ENCODE measurements at places on chromosomes 13 and 19.

- DNase-seq, result no peak
These were observed 30.0 kb upstream of the KBTBD7 start for GRCh38 chr13:41224113-41225110.

DNA sequence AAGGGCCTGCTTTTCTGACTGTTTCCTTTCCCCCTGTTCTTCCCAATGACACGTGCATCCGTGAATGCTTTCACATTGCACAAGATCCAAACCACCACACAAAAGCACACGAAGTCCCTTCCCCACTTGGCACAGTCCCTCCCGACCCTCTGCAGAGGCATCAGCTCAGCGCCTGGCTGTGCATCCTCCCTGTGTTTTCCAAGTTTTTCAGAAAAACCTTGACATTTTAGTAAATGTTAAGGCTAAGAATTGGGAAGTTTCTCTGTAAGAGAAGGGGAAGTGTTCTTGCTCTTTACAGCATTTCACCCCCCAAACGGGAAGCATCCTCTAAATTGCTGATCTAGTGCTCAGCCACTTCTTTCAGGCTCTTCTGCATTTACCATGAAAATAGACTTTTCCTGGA lies 94.5 kb upstream of the TM9SF2 start:
- DNase-seq, result peak; percentile 79

DNA sequence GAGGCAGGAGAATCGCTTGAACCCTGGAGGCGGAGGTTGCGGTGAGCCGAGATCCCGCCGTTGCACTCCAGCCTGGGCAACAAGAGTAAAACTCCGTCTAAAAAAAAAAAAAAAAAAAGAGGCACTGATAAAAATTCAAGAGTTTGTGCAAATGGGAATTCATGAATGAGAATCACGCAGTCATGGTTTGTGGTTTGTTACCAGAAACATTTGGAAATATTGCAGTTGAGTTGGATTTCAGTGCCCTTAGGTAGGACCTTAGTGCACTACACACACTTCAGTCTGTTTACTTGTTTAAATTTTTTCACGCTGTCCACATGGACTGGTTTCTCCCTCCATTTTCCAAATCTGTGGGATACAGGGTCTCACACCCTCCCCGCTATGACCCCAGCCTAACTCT lies 28.4 kb downstream of the ZNF844 start:
- DNase-seq, result no peak

DNA sequence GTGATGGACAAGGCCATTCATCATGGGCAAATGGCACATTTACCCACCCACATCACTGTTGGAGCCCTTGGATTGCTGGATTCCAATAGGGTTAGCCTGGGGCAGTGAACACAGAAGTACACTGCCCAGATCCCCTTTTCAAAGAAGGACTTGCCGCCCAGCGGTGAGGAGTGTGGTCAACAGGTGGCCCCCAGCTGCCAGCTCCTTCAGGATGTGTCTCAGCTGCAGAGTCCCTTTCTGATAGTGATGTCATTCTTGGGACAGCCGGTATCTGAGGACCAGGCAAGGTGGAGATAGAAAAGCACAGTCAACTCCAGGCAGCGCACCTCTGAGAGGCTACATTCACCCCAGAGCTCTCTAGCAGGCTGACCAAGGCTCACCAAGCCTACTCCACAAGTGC lies 16.9 kb downstream of the ERICH6B start:
- DNase-seq, result no peak

GRCh38 chr13:79060216-79060615 lies 345.8 kb downstream of the RBM26 start:
- no peak for DNase-seq

DNA sequence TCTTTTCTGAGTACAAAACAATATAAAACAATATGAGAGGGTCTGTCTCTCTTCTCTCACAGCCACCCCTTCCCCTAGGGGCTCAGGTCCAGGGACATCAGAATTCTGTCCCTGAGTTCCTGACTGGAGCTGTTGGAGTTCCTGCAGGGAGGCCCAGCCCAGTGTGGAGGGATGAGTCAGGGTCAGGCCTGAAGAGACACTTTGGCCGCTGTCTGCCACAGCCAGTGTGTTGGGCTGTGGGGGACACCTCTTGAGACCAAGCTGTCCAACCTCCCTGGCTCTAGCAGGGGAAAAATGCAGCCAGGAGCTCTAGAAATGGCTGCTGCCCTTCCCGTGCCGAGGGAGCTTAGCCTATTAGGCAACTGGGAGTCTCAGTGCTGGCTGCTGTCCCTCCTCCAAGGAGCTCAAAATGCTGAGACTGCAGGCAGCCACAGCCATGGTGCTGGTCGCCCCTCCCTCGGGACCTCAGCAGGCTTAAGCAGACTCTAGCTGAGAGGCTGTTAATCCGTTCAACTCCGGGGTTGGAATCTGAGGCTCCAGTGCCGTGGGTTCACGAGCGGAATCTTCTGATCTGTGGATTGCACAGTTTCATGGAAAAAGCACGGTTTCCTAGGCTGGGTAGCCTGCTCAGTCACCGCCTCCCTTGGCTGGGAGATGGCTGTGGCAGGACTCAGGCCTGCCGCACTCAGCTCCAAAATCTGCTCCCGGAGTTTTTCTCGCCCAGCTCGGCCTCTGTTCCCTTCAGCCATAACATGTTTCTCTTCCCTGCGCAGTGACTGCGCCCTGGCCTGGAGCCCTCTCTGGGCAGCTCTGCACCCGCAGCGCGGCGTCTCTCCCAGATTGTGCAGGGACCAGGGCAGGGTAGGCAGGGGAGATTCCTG lies 3.8 kb upstream of the ZNF626 start:
- DNase-seq, result no peak

- DNase-seq, result no peak
These were observed 68.1 kb downstream of the ABCC4 start for GRCh38 chr13:95233026-95233635.

DNA sequence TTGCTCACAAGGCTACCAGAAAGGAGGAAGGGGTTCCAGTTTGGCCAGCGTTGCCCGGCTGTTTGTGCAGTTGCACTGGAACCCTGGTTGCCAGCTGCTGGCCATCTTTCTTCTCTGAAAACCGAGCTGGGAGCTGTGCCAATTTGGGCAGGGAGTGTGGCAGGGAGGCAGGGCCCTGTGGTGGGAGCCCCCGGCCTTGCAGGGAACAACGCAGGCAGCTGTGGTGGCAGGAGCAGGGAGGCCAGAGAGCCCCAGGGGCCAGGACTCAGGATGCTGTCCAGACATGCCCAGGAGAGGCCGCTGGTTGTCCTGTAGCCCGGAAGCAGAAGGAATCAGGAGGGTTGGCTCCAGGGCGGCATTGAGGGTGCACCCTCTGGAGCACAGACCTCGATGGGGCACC lies 4.8 kb downstream of the KMT5C start:
- DNase-seq, result no peak

- DNase-seq, result no peak
These were observed 240.5 kb downstream of the IRS2 start for GRCh38 chr13:109545931-109546330.

DNA sequence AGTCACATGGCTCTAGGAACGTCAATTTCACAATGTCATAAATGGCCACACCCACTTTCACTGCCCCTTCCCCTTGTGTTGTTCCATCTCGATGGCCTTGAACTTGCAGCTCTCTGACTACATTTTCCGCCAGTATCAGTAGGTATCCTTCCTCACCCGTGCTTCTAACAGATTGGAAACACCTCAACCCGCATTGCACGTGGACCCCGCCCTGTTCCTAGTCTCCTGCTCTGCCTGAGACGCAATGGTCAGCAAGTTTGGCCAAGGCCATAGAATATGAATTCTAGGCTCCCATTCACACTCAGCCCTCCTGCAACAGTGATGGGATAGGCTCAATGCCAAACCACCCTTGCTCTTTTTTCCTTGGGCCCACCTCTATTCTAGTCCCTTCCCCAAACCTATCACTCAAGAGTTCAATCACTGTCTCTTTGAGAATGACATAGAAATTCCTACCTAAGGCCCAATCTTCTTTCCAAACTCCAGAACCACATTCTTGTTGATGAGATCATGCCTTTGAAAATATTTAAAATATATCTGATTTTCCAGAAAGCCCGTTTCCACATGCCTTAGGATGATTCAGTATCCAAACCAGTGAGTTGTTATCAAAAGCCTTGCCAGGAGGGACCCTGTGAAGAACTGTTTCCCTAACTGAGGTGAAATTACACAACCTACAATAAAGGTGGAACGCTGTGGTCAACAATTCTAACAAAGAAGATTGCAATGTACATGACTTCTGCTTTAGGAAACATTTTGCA lies 334.6 kb downstream of the MYO16 start:
- DNase-seq, result no peak

DNA sequence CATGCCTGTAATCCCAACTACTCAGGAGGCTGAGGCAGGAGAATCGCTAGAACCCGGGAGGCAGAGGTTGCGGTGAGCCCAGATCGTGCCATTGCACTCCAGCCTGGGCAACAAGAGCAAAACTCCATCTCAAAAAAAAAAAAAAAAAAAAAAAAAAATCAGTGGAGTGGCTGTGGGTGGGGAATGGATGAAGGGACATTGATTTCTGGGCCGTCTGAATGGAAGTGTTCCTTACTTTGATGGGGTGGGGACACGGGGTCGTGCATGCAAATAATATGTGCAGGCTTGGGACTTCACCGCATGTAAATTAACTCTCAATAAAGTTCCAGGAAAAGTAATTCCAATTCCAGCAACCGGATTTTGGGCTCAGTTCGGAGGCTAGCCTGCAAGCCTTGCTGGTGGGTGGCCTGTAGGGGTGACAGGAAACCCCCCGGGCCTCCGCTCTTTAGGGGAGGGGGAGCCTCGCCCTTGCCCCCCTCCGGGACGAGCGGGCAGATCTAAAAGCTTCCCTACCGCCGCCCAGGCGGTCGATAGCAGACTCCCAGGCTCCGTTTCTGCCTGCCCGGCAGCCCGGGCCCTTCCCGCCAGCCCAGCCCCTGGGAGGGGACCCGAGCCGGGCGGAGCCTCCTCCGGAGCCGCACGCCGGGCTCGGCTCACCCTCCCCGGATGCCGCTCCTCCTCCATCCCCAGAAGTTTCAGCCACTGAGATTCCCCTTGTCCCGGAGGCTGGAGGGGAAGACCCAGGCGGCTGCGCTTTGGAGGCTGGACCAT lies 48.0 kb upstream of the ADGRE5 start:
- peak; percentile 64 for DNase-seq

DNA sequence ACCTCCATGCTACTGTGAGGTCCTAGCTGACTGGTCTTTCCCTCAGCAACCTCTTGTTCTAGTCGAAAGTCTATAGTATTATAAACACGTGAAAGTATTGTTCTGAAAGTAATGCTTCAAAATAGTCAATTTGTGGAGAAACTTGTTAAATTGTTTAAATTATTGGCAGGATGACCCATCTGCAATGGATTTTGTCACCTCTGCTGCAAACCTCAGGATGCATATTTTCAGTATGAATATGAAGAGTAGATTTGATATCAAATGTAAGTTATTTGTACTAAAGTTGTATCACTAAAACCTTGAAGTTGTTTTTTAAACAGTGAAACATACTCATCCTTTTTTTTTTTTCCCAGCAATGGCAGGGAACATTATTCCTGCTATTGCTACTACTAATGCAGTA lies 25.9 kb downstream of the UBA2 start:
- no peak for DNase-seq

GRCh38 chr19:30686826-30687566 lies 314.8 kb downstream of the ZNF536 start:
- no peak for DNase-seq

GRCh38 chr13:54750521-54750920 lies 1721.9 kb downstream of the OLFM4 start:
- DNase-seq, result no peak

DNA sequence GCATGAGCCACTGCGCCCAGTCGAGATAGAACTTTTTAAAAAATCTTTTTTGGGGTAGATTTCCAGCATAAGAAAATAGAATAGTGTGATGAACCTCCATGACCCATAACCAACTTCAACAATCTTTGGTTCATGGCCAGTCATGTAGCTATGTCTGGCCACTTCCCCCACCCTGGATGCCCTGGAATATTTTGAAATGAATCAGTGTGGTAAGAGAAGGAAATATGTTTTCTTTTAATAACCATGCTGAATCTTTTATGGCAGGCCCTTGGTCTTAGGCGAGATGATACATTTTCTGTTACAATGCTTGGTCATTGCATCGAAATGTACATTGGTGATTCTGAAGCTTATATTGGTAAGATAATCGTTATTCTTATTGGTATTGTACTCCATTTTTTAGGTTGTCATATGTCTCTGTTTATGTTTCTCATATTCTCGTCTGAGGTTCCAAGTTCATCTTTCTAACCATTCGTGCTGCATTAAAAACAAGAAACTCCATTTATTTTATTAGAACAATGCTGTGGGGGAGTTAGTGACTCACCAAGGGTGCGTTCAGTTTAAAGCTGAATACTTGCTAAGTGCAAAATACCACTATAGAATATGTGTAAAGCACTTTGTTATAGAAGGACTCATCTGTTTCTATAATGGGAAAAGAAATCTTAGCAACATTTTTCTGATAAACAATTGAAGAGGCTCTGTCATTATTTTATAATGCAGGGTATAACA lies 16.4 kb upstream of the UPF3A start:
- DNase-seq, result no peak

DNA sequence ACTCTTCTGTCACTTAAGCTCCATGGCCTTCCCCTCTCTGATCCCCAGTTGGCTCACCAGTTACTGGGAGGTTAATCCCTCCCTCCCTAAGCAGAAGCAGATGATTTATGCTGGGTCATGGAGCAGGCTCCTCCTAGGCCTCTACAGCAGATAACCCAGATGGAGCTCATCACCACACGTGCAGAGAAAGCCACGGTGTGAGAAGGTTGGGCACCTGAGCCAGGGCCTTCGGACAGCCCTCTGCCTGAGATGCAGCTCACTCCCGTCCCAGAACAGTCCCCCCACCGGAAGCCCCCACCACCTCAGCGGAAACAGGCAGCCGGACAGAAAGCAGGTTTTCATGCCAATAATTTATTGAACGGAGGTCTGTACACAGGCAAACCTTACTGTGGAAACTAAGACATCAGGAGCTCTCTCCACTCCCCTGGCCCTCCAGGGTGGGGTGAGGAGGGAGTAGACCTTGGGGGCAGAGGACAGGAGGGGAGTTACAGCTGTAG lies 9.8 kb downstream of the ZNF526 start:
- DNase-seq, result no peak

GRCh38 chr13:107266657-107267056 lies 698.7 kb upstream of the ARGLU1 start:
- DNase-seq, result no peak

DNA sequence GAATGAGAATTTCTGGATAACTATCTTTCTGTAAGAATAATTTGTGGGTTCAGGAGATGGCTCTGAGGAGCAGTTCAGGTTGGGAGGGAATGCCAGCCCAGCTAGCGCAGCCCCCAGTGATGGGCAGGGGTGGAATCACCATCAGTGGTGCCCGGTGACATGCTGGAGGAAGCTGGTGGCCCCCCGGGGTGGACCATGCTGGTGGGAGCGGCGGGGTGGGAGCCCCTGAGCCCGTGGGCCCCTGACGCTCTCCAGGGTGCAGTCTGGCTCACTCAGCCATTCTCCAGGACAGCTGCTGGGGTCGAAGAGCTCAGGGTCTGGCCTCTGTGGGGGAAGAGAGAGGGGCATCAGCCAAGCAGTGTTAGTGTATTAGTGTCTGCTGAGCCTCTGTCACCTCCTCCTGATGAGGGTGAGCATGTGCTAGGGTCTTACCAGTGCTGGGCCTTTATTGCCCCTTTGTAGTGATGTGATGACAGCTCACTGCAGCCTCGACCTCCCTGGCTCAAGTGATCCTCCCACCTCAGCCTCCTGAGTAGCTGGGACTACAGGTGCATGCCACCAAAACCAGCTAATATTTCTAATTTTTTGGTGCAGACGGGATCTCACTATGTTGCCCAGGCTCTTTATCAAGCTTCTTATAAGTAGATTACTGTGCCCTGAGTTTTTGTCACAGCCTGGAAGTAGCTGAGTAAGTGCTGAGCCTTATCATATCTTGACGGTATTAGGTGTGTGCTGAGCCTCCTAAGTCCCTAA lies 10.4 kb downstream of the HIPK4 start:
- DNase-seq, result no peak

- DNase-seq, result no peak
These were observed 142.5 kb downstream of the DCLK1 start for GRCh38 chr13:35988648-35989081.
